GM04504 (cell line): ENCODE measurements at places on chromosomes 7 and 10.

DNA sequence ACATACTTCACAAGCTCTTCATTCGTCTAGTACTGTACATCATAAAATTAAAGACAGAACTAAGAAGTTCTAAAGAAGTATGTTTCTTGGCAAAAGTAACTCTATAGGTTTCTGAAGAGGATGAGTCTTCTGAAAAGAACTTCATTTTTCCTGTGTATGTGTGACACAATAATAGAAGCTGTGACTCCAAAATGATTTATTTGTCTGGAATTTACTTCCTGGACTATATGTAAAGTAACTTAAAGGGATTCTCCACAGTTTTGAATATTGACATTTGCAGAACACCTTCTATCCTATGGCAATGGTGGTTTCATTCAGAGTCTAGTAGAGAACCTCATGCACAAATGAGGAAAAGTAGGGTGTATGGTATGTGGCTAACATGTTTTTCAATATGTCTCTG lies 19.8 kb upstream of the CLDN12 start:
- DNase-seq: no peak

GRCh38 chr10:25758041-25758457 lies 176.0 kb upstream of the MYO3A start:
- no peak for DNase-seq

DNA sequence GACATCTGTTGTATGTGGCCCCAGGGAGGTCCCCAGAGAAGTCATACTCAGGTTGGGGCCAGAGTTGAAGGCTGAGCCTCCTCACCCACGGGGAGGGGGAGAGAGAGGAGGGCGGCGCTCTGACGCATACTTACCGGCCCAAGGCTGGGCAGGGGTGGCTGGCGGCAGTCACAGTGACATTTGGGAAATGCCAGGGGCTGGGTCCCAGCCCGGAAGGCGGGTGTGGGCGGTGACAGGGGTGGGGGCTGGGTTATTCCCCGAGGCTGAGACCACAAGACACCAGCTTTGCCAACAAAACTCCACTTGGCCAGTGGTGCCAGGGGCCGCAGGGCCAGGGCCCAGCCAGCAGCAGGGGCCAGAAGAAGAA lies 41.1 kb downstream of the RASGEF1A start:
- no peak for DNase-seq

DNA sequence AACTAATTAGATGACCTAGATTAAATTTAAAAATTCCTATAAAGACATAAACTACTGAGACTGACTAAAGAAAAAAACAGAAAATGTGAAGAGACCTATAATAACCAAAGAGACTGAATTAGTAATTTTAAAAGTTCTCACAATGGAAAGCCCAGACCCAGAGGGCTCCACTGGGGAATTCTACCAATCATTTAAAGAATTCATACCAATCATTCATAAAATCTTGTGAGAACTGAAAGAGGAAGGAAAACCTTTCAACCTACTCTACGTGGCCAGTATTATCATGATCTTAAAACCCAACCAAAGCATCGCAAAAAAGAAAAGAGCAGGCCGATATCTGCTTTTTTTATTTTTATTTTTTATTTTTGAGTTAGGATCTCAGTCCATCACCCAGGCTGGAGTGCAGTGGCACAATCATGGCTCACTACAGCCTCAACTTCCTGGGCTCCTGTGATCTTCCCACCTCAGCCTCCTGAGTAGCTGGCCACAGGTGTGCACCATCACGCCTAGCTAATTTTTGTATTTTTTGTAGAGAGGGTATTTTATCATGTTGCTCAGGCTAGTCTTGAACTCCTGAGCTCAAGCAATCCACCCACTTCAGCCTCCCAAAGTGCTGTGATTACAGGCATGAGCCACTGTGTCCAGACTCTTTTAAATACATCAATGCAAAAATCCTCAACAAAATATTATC lies 48.6 kb downstream of the DGKI start:
- no peak for DNase-seq

GRCh38 chr10:508726-509125 lies 180.7 kb downstream of the DIP2C start:
- DNase-seq: no peak

DNA sequence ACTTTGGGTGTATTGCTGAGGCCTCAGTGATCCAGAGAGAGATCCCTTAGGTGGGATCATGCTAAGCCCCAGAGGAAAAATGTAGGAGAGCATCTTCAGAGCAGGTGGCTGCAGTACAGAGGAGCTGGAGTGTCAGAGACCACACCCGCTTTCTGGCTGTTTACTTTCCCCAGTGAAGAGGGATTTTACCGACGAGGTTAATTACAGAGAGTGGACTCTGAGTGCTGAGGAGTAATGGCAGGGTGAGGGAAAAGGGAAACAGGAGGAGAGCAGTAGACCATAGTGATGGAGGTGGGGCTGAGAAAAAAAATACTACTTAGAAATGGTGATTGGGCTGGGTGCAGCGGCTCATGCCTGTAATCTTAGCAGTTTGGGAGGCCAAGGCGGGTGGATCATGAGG lies 43.3 kb upstream of the HBP1 start:
- DNase-seq: no peak

GRCh38 chr7:16708980-16709379 lies 44.6 kb upstream of the TSPAN13 start:
- DNase-seq: peak; percentile 99

GRCh38 chr7:22730066-22730710 lies 3.2 kb downstream of the IL6 start:
- DNase-seq: no peak

GRCh38 chr7:7812112-7812511 lies 93.7 kb upstream of the RPA3 start:
- no peak for DNase-seq

DNA sequence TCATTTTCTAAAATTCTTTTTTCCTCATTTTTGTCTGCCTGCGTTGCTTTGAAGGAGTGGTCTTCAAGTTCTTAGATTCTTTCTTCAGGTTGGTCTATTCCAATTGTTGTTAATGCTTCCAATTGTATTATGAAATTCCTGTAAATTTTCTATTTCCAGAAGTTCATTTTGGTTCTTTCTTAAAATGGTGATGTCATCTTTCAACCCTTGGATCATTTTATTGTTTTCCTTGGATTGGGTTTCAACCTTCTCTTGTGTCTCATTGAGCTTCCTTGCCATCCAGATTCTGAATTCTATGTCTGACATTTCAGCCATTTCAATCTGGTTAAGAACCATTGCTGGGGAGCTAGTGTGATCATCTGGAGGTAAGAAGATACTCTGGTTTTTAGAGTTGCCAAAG lies 33.1 kb downstream of the PNLIPRP2 start:
- no peak for DNase-seq

GRCh38 chr7:151675196-151675920 lies 155.7 kb upstream of the RHEB start:
- DNase-seq: no peak

DNA sequence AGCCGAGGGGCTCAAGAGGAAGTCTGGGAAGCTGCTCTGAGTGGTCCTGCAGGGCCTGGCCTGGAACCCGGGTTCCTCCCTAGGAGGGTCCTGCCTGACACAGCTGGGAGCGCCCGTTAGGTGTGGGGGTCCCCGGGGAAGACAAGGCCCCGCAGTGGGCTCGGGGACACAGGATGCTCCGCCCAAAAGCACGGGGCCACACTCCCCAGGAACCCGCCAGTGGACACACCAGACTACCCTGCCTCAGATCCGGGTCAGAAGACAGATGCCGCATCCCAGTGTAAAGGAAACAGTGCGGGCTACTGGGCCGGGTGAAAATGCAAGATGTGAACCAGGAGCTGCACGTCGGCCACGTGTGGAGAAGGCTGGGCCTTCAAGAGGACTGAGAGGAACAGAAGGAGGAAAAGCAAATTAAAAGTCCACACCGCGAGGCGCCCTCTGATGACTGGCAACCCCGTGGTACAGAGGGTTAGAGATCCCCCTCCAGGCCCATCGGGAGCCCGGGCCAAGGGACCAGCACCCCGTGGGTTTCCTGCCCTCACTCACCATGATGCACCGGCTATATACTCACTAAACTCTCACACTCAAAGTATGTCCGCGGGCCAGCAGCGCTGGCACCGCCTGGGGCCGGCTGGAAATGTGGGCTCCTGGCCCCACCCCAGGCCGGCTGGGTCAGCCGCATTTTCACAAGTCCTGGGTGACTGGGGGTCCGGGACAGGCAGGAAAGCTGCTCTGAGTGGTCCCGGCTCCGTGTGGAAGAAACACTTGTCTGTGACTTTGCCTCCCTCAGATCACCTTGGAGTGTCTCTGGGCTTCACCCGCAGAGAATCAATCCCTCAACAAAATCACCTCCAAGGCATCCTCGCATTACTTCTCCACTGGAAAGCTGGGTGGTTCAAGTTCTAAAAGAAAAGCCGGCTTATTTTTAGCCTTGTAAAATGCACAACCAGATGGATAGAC lies 6.1 kb downstream of the STK32C start:
- DNase-seq: no peak

- no peak for DNase-seq
Measured at GRCh38 chr7:20053334-20054104, 163.7 kb downstream of the MACC1 start.

DNA sequence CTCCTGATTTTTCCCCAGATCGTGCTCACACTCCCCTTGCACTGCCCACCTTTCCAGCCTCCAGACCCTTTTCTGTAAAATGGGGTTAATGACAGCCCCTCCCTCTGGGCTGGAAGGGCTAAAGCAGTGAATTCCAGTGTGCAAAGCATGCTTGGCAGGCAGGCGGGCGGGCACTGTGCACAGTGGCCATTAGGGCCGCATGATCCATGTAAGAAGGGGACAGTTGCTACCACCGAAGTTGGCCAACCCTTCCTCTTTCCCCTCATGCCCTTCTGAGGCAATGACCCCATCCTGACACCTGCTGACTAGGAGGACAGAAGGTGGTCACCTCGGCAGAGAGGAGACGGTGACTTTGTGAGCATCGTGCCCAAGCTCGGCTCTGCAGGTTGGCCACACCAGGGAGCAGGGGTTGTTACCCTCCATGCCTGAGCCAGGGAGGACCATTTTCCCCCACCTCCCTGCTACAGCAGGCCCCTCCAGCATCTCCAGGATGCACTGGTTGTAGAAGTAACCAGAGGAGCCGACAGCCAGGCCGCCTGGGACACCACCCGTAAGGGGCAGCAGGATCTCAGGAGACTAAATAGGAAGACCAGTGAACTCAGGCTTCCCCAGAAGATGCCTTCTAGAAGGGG lies 166.4 kb downstream of the SLIT1 start:
- DNase-seq: no peak

DNA sequence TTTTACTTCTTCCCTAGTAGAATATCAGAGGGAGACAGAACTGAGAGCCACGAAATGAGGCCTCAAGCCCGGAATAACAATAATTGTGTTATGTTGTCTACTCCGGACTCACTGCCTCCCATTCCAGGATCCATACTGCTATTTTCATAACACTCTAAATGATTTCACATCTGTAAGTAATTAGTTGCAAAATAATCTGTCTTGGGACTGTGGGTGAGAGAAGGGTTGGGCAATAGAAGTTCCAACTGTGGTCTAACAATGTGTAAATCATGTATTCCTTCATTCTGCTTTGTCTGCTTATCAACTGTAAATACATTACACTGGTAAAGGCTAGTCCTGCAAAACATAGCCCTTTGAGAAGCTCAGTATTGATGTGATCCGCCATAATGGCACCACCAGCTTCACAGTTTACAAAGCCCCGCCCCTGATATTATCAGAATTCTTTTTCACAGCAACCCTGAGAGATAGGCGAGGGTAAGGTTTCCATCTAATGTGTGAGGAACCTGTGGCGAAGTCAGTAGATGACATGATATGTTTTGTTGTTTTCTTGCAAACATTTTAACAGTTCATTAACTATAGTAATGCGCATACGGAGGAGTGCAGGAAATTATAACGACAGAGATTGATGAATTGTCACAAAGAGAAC lies 265.7 kb upstream of the BMPER start:
- peak; percentile 71 for DNase-seq

DNA sequence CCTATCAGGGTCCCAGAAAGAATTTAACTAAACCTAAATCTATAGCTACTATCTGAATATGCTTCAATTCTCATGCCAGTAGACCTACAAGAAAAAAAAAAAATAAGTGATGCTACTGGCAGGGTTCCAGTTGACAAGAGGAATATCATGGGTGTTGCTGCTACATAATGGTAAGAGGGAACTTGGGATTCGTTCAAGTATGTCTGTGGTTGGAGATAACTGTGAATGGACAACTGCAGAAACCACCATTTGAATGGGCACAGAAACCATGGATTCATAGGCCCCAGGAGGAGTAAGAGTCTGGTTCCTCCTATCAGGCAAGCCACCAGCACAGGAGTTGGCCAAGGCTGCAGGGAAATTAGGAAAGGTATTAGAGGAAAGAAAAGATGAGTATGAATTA lies 287.6 kb upstream of the HGF start:
- no peak for DNase-seq
